ENCODE measurements at places on chromosomes 16 and 17.

DNA sequence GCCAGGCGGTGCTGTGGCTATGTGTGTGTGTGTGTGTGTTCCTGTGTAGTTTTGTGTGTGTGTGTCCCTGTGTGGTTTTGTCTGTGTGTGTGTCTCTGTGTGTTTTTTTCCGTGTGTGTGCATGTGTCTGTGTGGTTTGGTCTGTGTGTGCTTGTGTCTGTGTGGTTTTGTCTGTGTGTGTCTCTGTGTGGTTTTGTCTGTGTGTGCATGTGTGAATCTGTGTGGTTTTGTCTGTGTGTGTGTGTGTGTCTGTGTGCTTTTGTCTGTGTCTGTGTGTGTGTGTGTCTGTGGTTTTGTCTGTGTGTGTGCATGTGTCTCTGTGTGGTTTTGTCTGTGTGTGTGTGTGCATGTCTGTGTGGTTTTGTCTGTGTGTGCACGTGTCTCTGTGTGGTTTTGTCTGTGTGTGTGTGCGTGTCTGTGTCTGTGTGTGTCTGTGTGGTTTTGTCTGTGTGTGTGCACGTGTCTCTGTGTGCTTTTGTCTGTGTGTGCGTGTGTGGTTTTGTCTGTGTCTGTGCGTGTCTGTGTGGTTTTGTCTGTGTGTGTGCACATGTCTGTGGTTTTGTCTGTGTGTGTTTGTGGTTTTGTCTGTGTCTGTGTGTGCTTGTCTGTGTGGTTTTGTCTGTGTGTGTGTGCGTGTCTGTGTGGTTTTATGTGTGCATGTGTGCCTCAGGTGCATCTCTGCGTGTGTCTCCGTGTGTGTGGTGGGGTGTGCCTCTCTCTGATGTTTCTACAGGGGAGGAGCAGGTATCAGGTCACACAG is 62.3 kb downstream of the ZDHHC7 start:
- DNase-seq: no peak

DNA sequence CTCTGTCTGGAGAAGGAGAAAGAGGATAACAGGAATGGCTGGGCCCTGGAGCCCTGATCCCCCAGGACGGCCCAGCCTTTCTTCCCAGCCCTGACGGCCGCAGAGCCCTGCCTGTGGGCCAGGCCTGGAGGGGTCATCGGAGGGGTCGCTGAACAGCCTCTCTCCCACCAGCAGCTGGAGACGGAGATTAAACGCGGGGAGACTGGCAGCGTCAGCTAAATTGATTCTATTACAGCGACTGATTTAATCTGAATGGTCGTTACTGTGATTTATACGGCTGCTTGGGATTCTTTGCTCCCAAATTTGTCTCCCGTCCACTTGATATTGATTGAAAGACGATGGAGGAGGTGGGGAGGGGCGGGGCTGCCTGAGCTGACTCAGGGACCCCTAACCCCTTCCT is 7.1 kb upstream of the CDH15 start:
- no peak for DNase-seq

DNA sequence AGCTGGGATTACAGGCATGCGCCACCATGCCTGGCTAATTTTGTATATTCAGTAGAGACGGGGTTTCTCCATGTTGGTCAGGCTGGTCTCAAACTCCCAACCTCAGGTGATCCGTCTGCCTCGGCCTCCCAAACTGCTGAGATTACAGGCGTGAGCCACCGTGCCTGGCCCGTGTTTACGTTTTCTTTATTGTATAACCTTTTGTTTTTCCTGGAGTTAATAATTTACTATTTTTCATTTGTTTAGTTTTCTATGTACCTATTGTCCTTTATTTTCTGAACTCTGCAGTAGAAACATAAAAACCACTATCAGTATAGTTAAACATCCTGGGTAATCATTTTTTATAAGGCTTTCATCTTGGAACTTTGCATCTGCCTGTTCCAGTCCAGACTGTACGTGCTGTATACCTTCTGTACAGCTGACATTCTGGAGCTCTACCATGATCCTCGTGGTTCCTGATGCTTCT is 73.6 kb downstream of the PPM1E start:
- DNase-seq: no peak

- DNase-seq: peak; percentile 85
Observed at GRCh38 chr17:78174870-78175642, 6.7 kb downstream of the SYNGR2 start.

- no peak for DNase-seq
Observed at GRCh38 chr16:2208308-2208707, 2.4 kb downstream of the BRICD5 start.

DNA sequence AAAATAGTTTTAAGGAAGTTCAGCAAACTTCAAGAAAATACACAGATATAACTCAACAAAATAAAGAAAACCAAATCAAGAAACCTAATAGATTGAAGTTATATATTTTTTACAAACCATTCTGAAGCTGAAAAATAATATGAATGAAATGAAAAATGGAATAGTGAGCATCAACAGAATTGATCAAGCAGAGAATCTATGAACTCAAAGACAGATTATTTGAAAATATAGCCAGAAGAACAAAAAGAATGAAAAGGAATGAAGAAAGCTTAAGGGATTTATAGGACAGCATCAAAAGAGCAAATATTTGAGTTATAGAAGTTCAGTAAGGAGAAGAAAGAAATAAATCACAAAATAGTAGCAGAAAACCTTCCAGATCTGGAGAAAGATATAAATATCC is 37.8 kb downstream of the CDR2 start:
- no peak for DNase-seq

DNA sequence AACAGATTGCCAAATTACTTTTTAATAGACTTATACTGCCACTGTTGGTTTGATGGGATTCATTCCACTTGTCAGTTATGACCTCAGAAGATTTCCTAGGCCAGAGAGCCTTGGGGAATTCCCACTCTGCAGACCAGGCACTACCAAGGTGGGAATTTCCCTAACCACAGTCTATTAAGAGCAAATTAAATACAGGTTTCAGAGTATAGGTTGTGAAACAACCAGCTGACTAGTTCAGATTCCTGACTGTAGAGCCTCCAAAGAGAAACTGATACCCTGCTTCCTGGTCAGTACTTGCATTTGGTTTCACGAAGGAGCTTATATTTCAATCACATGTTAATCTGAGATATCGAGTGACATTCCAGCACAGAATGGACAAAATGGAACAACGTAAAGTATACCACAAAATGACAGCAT is 186.5 kb downstream of the STX8 start:
- peak; percentile 15 for DNase-seq

Measured in H7 (cell line).